ENCODE measurements at places on chromosomes 6 and 20. TPM values are rescaled to one million over a fixed set of nuclear protein-coding genes. Genes with fewer than 3 reads are reported as not detected.

GRCh38 chr20:47111576-47111975 lies 216.9 kb downstream of the EYA2 start:
- no peak for DNase-seq

GRCh38 chr6:100050550-100050949 lies 56.5 kb upstream of the MCHR2 start:
- DNase-seq: no peak

DNA sequence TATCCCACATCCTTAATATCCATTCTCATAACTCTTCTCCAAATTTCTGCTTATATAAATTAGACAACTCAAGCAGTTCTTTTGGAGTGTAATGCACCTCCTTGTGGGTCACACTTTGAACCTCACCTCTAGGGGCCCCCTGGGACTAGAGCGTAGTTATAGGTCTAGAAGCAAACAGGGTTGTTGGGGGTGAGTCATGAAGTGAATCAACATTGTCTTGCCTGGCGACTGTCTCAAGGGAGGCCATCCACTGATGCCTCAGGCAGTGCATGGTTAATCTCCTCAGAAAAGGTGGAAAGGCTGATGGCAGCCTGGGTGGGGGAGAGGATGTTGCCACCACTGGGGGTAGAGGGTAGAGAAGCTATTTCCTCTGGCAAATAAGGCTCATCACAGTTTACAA lies 129.1 kb downstream of the TNFRSF21 start:
- DNase-seq: no peak

The PI16 gene
- 16.2 TPM for total RNA-seq

The ECHDC1 gene
- 39.9 TPM for total RNA-seq

- DNase-seq: no peak
Observed at GRCh38 chr6:70622461-70622860, 45.2 kb upstream of the SMAP1 start.

GRCh38 chr6:152091851-152092341 lies 284.4 kb downstream of the ESR1 start:
- DNase-seq: no peak

The KCNK5 gene
- total RNA-seq: 242 TPM

The NHSL1 gene
- 44.3 TPM for total RNA-seq

The CD24 gene
- total RNA-seq: 2,531 TPM

- no peak for DNase-seq
Observed at GRCh38 chr6:112169541-112169940, 82.2 kb downstream of the FAM229B start.

DNA sequence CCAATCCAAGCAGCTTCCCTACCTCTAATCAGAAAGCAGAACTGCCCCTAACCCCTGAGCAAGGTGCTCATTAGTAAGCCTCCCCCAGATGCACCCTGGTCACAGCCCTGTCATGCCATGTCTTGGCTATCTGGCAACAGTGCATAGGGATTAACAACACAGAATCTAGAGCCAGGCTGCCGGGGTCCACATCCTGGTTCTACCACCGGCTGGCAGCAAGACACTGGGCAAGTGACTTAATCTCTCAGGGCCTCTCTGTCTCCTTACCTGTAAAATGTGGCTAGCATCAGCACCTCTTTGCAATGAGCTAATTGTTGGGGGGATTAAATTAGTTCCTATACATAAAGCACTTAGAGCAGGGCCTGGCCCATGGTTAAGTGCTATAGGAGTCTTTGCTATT lies 68.1 kb downstream of the CPNE5 start:
- DNase-seq: no peak

DNA sequence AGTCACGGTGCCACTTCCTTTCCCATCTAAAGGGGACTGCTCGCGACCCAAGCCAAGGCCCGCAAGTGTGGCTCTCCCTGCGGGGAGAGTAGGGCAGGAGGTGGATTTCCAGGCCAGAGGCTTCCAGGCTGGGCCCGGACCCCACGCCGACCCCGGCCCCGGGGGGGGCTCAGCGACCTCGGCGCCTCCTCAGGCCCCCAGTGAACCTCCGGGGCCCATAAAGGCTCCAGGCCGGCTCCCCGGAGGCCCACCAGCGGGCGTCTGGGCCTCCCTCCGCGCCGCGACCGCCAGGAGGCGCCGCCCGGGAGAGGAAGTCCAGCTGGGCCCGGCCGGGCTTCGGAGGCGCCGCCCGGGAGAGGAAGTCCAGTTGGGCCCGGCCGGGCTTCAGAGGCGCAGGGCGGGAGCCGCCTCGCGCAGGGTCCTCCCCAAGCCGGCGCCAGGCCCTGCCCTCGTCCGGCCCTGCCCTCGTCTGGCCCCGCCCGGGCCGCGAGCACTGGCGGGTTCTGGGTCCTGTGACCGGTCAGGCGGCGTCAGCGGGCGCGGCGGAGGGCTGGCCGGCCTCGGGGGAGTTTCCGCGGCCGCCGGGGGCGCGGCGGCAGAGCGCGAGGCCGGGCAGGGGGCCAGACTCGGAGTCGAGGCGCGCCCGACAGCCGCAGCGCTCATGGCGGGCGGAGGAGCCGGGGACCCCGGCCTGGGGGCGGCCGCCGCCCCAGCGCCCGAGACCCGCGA lies at the start of gene RAB32:
RAB32 (plus strand) TSS at position 623 of the 729 bp plus-strand sequence; CDS start at position 662, 39 bp downstream.
- peak; percentile 94 for DNase-seq

- no peak for DNase-seq
Observed at GRCh38 chr6:137647762-137648447, 153.7 kb upstream of the OLIG3 start.

DNA sequence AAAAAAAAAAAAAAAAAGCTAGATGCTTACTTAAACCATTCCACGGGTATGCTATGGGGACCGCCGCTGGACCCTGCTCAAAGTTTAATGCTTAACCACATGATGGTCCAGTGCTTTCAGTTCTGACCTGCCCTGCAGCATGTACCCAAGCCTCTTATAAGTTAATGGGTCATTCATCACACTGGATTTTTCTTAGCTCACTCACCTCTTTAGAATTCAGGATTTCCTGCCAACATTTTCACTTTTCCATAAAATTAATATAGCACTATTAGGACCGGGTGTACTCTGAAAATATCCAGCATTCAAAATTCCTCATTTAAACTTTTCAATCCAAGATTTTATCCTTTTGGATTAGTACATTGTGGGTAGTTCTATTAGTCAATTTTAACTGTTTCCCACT lies 140.8 kb downstream of the ALDH8A1 start:
- no peak for DNase-seq

DNA sequence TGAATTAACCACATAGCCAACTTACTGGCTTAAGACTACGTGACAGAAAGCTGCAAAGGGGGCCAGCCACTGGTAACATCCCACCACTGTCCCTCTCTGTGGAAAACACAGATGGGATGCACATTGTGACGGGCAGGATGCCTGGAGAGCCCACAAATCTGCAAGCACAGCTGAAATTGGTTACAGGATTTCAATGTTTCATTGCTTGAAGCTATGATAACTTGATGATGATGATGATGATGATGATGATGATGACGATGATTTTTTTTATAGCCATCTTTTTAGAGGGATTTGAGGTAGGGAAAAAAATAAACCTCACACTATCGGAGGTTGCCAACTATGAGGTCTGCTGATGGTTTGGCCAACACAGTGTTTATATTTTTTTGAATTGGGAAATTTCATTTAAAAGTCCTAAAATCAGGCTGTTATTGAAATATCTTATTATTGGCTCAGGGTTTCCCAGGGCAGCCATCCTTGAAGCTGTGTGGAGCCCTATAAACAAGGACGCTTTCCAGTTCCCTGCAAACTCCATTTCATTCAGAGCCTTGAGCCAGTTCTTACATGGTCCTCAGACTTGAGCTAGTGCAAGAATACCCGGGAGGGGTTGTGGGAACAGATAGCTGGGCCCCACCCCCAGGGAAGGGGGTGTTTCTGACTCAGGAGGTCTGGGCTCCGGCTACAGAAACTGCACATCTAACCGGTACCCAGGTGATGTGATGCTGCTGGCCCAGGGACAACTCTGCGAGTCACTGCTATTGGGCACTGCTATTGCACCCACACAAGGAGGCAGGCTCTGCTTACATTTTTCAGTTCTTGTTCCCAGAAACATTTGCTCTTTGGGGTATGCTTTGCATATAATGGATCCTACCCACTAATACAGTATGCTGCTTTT lies 27.1 kb downstream of the BCAS1 start:
- no peak for DNase-seq

The LY86 gene
- 7.0 TPM for total RNA-seq

The BMP2 gene
- 55.8 TPM for total RNA-seq

DNA sequence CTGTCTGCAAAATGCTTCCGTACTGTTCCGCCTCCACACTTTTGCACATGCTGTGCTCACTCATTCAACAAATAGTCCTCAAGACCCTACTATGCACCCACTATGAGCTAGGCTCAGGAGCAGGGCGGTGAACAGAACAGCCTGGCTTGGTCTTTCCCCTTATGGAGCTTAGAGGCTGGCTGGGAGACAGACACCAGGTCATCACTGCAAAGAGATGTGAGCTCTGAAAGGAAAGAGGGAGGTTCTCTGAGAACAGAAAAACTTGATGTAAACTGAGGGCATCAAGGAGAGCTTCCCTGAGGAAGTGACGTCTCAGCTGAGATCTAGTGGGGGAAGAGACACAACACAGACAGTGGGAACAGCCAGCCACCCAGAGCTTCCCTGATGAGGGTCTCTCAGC lies 31.0 kb upstream of the TGM2 start:
- no peak for DNase-seq

DNA sequence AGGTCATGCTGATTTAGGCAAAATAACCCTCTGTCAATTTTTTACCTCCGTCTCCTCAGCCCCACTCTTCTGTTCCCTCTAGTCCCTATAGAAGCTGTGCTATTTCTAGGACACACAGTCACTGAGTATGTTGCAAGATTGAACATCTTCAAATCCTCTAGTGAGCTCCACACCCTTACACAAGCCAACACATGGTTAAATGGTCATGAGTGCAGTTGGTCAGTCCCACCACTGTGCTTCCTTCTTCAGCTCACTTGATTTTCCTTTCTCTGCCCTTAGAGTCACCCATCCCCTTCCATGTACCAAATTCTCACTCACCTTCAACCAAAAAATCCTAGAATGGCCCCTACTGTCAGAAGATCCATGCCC lies 48.2 kb upstream of the F13A1 start:
- no peak for DNase-seq

- DNase-seq: no peak
Observed at GRCh38 chr20:1334761-1335160, 5.8 kb upstream of the SDCBP2 start.

GRCh38 chr20:23702021-23702420 lies 13.2 kb upstream of the CST4 start:
- no peak for DNase-seq

DNA sequence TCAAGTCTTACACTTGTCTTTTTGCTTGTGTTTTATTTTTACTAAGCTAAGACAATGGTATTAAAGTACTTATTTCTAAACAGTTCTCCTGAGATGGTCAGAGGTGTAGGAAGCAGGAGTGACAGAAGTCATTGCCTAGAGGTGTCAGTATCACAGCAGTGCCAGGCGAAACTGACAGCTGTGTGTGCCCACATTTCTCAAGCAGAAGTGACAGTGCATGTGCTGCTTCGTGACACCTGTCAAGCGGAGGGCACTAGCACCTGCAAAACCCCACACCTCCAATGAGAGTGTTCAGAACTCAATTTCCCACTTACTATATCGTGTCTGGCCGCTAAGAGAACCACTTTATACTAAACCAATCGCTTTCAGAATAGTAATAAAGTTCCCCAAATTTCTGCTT lies 82.8 kb downstream of the SLC23A2 start:
- no peak for DNase-seq

DNA sequence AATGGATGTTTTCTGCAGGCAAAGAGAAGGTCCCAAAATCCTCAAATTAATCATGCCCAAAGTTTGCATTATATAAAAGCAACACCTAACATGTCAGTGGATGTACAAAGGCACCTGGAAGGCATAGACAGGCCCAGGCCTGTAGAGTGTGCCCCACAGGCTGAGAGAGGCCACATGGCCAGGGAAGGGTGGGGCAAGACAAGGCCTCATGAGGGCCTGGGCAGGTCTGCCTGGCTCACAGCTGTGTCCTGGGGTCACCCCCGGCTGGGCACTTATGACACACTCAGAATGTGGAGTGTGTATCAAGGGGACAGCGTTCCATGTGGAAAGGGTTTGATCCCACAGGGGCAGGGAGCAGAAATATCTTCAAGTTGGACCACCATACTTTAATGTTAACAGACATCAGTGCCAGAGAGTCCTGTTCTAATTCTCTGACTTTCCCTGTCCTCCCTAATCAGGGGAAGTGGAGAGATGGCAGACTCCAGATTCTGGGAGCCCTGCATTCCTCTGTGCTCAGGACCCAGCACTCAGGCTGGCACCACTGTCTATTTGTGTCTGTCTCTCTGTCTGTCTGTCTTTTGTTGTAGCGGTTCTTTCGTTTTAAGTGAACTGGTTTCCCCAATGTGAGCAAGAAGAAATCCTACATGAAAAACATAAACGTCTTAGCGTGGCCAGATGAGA lies 178.3 kb upstream of the FOXA2 start:
- no peak for DNase-seq

The CPXM1 gene
- 6.8 TPM for total RNA-seq

DNA sequence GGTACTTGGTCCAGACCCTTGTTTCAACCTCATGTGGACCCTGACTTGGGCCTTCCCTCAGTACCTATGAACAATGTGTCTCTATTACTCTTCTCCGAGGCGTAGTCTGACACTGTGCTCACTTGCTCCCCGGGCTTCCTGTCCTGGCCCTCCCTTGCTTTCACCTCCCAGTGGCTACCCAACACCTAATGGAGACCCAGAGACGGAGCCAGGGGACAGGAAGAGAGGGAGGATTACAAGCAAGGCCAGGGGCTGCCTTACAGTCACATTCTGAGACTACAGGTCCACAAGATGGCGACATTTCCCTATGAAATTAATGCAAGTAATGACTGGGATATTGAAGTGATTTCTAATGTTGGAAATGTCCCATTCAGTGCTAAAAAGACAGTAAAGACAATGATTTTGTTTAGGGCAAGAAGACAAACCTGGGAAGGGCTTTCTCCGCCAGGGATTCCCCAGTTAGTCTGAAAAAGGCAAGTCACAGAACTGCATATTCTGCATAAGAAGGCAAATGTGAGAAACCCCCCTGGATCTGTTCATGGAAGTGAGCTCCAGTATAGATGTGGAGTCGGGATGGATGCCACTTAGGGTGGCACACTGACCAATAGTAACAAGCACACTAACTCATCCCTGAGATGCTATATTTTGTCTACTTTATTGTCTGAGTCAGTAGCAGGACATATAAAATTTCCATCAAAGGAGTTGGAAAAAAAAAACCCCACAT lies 44.0 kb upstream of the ZBTB24 start:
- peak; percentile 38 for DNase-seq

Measured in mucosa of gallbladder (tissue), 1 donor.